ENCODE measurements at places on chromosomes 4 and X. TPM values are rescaled to one million over a fixed set of nuclear protein-coding genes. Genes with fewer than 3 reads are reported as not detected.

The GYPA gene
- not detected for total RNA-seq

The SOWAHD gene
- total RNA-seq = 0.51 TPM

The PPARGC1A gene
- 0.98 TPM for total RNA-seq

DNA sequence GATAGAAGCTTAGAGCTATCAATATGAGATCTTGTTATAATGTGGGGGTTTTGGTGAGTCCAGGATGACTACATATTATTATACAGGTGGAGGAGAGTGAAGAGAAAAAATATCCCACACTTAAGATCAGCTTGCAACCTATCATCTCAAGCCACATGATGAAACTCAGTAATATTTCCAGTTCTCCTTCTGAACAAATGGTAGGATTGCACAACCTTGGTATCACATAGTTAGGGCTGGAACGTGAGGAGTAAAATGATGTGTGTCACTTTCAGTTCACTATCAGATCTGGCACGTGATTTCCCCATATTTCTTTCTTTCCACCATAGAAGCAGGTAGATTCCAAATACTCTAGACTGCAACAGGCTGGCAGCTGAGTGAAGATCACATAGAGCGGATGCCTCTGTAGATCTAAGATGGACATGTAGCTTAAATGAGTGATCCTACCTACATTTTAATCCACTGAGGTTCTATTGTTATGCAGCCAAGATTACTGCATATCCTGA lies 150.6 kb upstream of the ANKRD50 start:
- DNase-seq = peak; percentile 26

- DNase-seq = peak; percentile 30
These were observed 199.0 kb upstream of the NUDT6 start for GRCh38 chr4:123121241-123121907.

DNA sequence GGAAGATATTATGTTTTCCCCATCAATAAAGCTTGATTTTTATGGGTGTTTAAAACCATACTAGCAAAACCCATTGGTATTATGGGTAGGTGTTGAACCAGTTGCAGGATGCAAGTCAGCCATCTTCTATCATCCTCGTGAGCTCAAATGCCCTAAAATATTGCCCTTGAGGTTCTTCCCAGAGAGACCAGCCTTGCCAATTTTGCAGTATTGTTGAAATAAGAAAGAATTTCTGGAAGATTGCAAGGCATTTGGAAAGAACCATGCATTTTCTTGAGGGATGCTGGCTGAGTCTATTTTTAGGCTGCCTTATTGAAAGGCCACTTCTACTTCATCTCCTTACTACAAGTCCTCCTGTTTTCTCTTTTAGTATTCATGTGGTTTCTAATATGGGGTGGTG lies 60.9 kb upstream of the SOD3 start:
- no peak for DNase-seq

- DNase-seq = no peak
These were observed 57.4 kb downstream of the SPOCK3 start for GRCh38 chr4:167176723-167177367.

GRCh38 chrX:45614853-45615252 lies 414.2 kb upstream of the DIPK2B start:
- no peak for DNase-seq

Data from LHCN-M2 (cell line).